Omental fat pad (tissue), 4 donors: ENCODE measurements at places on chromosomes 5 and 9. TPM values are rescaled to one million over a fixed set of nuclear protein-coding genes. Genes with fewer than 3 reads are reported as not detected.

FGF1 gene
- total RNA-seq: 43.1 TPM

COL5A1 gene
- 13.3 TPM for total RNA-seq

AIF1L gene
- total RNA-seq: 19.9 TPM

TLX3 gene
- not detected for total RNA-seq

ALDH1A1 gene
- total RNA-seq: 119 TPM

SH3TC2 gene
- 8.4 TPM for total RNA-seq

ZCCHC10 gene
- total RNA-seq: 13.8 TPM

GZMA gene
- total RNA-seq: 4.8 TPM

SH2D3C gene
- 13.7 TPM for total RNA-seq

DRD1 gene
- total RNA-seq: 0.96 TPM

GRIN3A gene
- total RNA-seq: not detected

FAXDC2 gene
- 35.6 TPM for total RNA-seq

PDLIM4 gene
- total RNA-seq: 89.5 TPM

SPINK13 gene
- not detected for total RNA-seq

DNAJC25 gene
- total RNA-seq: 10.4 TPM

ZNF300 gene
- 6.9 TPM for total RNA-seq

ANKRD31 gene
- total RNA-seq: 0.37 TPM

IFNA2 gene
- not detected for total RNA-seq

KIF20A gene
- 0.37 TPM for total RNA-seq

ACSL6 gene
- total RNA-seq: 1.4 TPM

LCN10 gene
- total RNA-seq: 10.2 TPM

TMEM171 gene
- not detected for total RNA-seq

CCDC171 gene
- total RNA-seq: 2.4 TPM

ZNF484 gene
- total RNA-seq: 9.4 TPM

SLC1A3 gene
- total RNA-seq: 157 TPM

OLFM1 gene
- 31.4 TPM for total RNA-seq

SPINK6 gene
- not detected for total RNA-seq

GADD45G gene
- 5.1 TPM for total RNA-seq

WHRN gene
- 9.7 TPM for total RNA-seq

CKMT2 gene
- total RNA-seq: 9.1 TPM

ANKRD34B gene
- total RNA-seq: not detected

WNT8A gene
- total RNA-seq: not detected

FGF10 gene
- total RNA-seq: 15.7 TPM

NME5 gene
- 0.75 TPM for total RNA-seq

KCNV2 gene
- total RNA-seq: not detected

WDR38 gene
- 0.36 TPM for total RNA-seq

IL17B gene
- total RNA-seq: not detected
